Activated CD4-positive, alpha-beta T cell treated with anti-CD3 and anti-CD28 coated beads, Interleukin-10, Interleukin-2, amounts not matched to agents 100 ng/mL and 50 ng/mL, durations not matched to agents 16 hours and 8 hours (primary cell): ENCODE measurements at places on chromosomes 5 and 9.

DNA sequence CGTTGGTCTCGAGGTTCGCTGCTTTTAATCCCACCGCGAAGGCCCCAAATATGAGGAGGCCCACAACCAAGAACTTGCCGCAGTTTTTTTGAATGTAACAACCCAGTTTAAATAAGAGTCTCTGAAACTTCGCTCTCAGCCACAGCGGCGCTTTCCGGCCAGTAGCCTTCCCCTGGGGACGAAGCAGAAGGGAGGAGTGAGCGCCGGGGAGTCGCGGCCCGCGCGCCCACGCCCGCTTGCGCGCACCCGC, 10.4 kb downstream of the PTCH1 start:
- DNase-seq: no peak

GRCh38 chr5:52964138-52964537, 25.0 kb upstream of the ITGA2 start:
- DNase-seq: no peak

DNA sequence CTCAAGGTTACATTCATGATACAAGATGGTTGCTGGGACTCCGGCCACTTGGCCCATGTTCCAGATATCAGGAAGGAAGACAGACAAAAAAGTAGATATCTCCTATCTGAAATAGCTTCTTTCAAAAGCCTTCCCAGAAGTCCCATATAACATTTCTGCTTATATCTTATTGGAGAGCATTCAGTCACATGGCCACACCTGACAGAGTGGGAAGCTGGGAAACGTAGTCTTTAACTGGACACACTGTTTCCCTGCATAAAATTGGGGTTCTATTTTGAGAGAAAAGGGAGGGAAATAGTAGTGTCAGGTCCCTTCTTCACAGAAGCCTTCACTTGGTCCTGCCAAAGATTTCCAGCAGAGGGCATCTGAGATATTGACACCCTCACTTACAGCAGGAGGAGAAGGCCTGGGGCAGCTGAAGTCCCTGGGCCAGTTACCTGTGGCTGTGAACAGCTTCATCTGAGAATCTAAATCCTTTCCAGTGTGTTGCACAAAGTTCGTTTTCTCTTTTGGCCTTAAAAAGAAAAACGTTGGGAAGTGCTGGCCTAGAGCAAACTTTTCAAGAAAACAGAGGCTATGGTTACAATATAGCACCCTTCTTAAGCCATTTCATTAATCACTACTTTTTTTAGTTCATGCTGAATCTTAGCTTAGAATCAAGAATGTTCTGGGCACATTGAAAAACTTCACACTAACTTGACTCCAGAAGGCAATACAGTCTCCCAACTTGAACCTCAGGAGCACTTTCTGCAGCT, 33.5 kb downstream of the SPEF2 start:
- peak; percentile 75 for DNase-seq

- no peak for DNase-seq
Measured at GRCh38 chr5:52827815-52828214, 40.1 kb downstream of the ITGA1 start.

DNA sequence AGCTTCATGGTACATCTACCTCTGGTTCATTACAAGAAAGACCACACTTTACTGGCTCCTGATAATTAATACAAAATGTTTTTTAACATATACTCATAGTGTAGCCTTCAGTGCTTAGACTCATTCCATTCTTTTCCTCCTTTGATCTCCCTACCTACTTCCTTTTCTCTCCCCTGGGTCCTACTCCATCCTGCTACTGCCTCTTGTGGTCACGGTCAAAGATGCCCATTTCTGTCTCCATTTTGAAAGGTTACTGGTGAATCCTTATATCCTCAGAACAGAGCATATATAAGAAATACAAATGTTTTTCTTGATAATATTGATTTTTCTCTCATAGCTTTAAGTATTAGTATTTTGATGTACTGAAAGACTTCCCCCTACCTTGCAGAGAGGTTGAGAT, 375.9 kb downstream of the ARRDC3 start:
- no peak for DNase-seq

DNA sequence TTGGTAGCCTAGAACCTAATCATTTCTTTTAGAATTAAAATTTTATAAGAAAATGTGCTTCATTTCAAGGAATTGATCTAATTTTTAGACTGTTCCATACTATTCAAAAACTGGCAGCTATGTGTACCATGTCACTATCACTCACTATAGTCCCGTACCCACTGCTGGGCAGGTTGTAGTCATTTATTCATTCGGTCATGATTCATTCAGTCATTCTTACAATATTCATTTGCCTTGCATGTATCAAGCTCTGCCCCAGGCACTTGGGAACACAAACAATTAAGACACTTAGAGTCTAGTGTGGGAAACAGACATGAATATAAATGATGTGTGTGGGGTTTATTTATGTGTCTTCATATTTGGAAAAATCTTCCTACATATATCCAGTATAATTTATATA, 26.4 kb downstream of the TDRD7 start:
- DNase-seq: no peak

- DNase-seq: no peak
Measured at GRCh38 chr5:150589862-150590601, 50.4 kb upstream of the SYNPO start.

DNA sequence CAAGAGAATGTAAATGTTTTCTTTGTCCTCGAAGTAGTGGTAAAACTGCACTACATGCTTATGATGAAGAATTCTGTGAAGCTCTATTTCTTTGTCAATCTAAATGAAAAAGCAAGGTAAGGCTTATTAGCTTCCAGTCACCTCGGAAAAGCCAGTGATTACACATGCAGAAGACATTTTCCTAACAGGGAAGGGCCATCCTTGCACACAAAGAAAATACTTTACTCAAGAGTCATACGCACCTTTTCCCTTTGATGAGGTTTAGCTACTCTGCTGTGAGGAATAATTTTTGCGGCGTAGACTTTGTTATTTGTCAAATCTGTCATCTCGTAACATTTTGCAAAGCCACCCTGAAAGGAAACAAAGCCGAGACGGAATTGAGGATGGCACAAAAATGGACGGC, 1.1 kb downstream of the PLK2 start:
- no peak for DNase-seq

DNA sequence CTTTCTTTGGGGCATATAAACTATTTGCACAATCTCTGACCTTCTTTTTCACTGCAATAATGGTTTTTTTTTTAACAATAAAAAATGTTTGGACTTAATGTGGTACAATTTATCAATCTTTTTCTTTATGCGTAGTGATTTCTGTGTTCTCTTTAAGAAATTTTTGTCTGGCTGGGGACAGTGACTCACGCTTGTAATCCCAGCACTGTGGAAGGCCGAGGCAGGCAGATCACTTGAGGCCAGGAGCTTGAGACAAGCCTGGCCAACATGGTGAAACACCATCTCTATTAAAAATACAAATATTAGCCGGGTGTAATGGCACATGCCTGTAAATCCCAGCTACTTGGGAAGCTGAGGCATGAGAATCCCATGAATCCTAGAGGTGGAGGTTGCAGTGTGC, 72.3 kb downstream of the STK32A start:
- no peak for DNase-seq

DNA sequence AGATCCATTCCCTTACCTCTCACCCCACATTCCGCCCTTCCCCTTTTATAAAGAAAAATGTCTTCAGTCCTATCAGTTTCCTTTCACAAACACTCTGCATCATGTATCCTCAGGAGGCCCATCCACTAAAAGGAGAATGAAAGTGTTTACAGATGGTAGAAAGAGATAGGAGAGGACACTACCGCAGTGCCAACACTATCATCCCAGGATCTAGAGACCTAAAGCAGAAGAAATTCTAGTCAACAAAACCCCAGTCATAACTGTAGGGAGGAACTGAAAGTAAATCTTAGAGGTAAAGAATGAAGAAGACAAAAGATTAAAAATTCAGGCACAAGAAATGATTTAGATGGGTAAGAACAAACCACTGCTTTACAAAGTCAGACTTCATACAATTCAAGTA, 114.1 kb downstream of the MLLT3 start:
- DNase-seq: peak; percentile 67

GRCh38 chr5:127353327-127353726, 62.7 kb downstream of the MEGF10 start:
- DNase-seq: no peak
